Lower leg skin (tissue), 4 donors: ENCODE measurements at places on chromosomes 16 and 17. TPM values are rescaled to one million over a fixed set of nuclear protein-coding genes. Genes with fewer than 3 reads are reported as not detected.

Gene CIAO3
- 34.7 TPM for total RNA-seq

DNA sequence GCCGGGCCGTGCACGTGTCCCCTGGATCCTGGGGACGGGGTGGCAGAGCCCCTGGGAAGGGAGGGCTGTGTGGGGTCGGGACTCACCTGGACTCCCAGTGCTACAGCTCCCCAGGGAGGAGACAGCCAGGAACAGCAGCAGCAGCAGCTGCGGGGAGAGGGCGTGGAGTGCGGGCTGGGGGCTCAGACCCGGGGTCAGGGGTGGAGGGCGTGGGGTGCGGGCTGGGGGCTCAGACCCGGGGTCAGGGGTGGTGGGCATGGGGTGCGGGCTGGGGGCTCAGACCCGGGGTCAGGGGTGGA lies 20.7 kb downstream of the TPSD1 start:
- no peak for DNase-seq

DNA sequence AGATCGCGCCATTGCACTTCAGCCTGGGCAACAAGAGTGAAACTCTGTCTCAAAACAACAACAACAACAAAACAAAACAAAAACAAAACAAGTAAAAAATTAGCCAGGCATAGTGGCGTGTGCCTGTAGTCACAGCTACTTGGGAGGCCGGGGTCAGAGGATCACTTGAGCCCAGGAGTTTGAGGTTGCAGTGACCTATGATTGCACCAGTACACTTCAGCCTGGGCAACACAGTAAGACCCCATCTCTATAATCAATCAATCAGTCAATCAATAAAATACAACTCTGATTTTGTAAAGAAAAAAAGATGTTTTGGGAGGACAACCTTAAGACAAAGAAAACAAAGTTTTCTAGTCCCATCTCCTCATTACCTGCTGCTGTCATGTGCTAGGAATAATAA lies 51.9 kb downstream of the MARCHF10 start:
- DNase-seq = no peak

Gene TMEM204
- 26.0 TPM for total RNA-seq

- DNase-seq = no peak
Measured at GRCh38 chr16:26453215-26453614, 613.5 kb upstream of the C16orf82 start.

- no peak for DNase-seq
Measured at GRCh38 chr16:72234387-72234786, 62.4 kb upstream of the PMFBP1 start.

Gene RAPGEFL1
- 273 TPM for total RNA-seq

DNA sequence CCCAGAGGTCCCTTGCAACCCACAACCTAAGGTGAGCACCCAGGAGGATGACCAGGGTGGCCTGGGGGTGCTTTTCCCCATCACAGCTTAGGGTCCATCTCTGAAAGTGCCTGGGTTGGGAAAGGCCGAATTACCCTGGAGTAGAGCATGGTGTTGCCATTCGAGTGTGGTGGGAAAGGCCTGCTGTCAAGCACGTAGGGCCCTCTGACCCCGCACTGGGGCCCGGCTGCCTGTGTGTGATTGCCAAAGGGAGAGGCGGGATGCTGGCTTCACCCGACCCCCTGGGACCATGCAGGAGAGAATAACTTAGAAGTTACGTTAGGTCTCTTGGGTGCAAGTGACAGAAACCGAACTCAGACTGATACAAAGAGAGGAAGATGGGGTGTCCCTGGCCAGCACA lies 27.7 kb upstream of the NDRG4 start:
- no peak for DNase-seq

- no peak for DNase-seq
Measured at GRCh38 chr17:61261001-61261637, 138.5 kb upstream of the TBX2 start.
